Naive thymus-derived CD4-positive, alpha-beta T cell (primary cell): ENCODE measurements at places on chromosomes 5 and 9. TPM values are rescaled to one million over a fixed set of nuclear protein-coding genes. Genes with fewer than 3 reads are reported as not detected.

DNA sequence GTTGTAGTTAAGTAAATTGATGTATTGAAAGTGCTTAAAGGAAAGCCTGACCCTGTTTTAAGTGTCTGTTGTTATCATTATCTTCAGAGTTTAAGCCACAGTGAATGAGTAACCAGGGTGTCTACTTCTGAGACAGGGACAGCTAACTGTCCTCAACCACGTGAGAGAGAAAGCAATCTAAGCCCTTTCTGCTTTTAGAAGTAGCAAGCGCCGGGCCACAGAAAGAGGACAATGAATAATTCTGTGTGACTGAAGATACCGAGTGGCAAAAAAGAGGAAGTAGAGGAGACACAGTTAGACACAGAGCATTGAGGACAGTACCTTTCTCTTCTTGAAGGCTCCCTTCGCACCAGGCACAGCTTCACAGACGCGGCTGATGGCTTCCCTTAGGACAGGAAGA lies 86.3 kb downstream of the S1PR3 start:
- H3K27ac ChIP-seq, result no peak overlapping the region
- no peak overlapping the region for H3K4me3 ChIP-seq
- no peaks in the 10 kb centered on the region for H3K36me3 ChIP-seq

DNA sequence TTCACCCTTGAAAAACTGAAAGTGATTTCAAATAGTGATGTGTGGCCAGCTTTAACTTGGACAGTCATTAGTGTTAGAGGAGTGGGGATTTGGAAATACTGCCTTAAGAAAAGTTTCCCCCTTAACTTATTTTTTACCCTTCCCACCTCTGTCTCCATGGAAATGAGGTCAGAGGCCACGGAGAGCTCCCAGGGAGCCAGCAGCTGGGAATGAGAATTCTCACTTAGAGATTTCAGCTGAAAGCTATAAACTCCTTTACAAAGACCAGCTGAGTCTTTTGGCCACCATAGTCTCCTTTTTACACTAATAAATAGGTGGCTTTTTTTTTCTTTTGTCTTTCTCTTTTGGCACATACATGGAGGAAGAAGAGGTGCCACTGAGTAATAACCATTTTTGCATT lies 45.7 kb upstream of the PIK3R1 start:
- H3K4me1 ChIP-seq, result no peaks in the 10 kb centered on the region
- no peaks in the 10 kb centered on the region for H3K36me3 ChIP-seq
- no peak overlapping the region for H3K4me3 ChIP-seq
- H3K27ac ChIP-seq, result no peak overlapping the region
- no peak for DNase-seq

DNA sequence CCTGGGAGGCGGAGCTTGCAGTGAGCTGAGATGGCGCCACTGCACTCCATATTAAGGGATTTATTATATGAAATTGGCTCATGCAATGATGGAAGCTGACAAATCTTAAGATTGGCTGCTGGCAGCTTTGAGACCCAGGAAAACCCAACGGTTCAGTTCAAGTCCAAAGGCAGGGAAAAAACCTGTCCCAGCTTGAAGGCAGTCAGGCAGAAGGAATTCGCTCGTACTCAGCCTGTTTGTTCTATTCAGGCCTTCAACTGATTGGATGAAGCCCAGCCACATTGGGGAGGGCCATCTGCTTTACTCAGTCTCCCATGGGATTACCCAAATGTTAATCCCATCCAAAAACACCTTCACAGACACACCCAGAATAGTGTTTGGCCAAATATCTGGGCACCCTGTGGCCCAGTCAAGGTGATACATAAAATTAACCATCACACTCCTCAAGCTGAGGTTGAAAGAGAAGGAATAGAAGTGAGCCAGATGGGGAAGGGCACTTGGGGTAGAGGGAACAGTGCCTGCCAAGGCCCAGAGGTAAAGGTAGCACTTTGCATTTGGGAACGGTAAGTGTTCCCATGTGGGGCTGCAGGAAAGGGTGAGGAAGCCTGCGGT lies 8.5 kb upstream of the ORM1 start:
- H3K4me1 ChIP-seq, result no peaks in the 10 kb centered on the region
- no peaks in the 10 kb centered on the region for H3K27me3 ChIP-seq
- no peaks in the 10 kb centered on the region for H3K36me3 ChIP-seq
- H3K4me3 ChIP-seq, result no peak overlapping the region

DNA sequence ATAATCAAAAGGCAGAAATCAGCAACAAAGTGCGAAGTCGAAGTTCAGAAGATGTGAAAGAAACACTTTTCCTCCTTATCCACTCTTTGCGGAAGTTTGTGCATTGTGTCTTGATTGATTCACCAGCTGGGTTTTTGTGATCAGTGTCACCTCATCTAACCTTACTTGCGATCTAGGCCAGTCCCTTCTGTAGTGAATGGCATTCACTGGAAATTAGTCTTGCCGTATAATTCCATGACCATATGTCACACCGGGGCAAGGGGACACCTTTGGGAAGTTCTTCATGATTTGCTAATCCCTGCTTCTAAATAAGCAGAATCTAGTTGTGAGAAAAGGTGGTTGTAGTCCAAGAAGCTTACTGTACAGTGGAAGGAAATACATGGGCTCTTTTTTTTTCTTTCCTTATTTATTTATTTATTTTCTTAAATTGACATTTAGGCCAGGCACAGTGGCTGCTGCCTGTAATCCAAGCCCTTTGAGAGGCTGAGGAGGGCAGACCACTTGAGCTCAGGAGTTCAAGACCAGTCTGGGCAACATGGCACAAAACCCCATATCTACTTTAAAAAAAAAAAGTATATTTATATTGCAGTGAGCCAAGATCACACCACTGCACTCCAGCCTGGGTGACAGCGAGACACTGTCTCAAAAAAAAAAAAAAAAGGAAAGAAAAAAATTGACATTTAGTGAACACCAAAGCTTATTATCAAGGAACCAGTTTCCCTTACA lies 7.8 kb downstream of the RAI14 start:
- H3K27ac ChIP-seq, result no peak overlapping the region
- no peaks in the 10 kb centered on the region for H3K36me3 ChIP-seq
- no peaks in the 10 kb centered on the region for H3K27me3 ChIP-seq
- DNase-seq, result no peak

The LHX3 gene
- not detected for total RNA-seq

GRCh38 chr5:75234251-75234650 lies 2.4 kb downstream of the ANKRD31 start:
- H3K27ac ChIP-seq, result no peak overlapping the region
- no peaks in the 10 kb centered on the region for H3K36me3 ChIP-seq
- H3K4me3 ChIP-seq, result no peak overlapping the region
- no peaks in the 10 kb centered on the region for H3K27me3 ChIP-seq
- DNase-seq, result no peak
- H3K4me1 ChIP-seq, result no peaks in the 10 kb centered on the region

DNA sequence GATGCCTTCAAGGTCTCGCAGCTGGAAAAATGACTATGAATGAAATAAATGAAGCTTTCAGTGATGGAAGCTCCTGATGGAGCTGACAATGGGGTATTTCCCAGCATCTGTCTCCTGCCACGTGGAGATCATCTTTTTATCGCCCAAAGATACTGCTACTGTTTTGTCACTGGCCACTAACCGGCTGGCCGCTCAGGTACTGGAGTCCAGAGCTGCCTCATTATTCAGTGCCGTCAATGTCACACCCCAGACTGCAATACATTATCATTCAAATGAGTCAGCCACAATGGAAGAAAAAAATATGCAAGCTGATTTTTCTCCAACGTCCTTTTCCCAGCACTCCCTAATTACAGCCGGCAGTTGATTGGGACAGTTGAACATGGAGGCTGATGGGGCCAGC lies 280.4 kb downstream of the ZSWIM6 start:
- no peak overlapping the region for H3K4me3 ChIP-seq
- no peak overlapping the region for H3K27ac ChIP-seq
- H3K36me3 ChIP-seq, result no peaks in the 10 kb centered on the region
- DNase-seq, result no peak
- no peaks in the 10 kb centered on the region for H3K27me3 ChIP-seq

DNA sequence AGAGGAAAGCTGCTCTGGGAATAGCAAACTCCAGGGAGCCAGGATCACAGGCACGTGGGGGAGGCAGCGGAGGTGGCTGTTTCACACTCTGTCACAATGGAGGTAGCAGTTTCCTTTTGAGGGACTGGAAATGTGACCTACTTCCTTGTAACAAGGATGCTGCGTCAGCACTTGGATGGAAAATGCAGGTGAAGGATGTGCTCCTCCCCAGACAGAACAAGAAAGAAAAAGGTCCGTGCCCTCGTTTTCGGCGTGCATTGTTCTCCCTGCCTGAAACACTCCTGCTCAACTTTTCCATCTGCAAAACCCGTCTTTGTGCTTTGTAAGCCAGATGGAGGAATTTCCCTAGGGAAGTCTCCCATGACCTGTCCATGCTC lies 55.1 kb upstream of the SH3PXD2B start:
- H3K27ac ChIP-seq, result no peak overlapping the region
- no peaks in the 10 kb centered on the region for H3K27me3 ChIP-seq
- H3K4me1 ChIP-seq, result no peaks in the 10 kb centered on the region
- H3K4me3 ChIP-seq, result no peak overlapping the region
- DNase-seq, result no peak

The MTREX gene
- total RNA-seq, result 81.1 TPM

- no peak overlapping the region for H3K4me3 ChIP-seq
- DNase-seq, result no peak
- no peaks in the 10 kb centered on the region for H3K4me1 ChIP-seq
- H3K27ac ChIP-seq, result no peak overlapping the region
- H3K27me3 ChIP-seq, result no peaks in the 10 kb centered on the region
- no peaks in the 10 kb centered on the region for H3K36me3 ChIP-seq
These were observed 256.7 kb downstream of the CDH12 start for GRCh38 chr5:22596404-22596970.

GRCh38 chr5:111016801-111017200 lies 54.7 kb upstream of the TSLP start:
- H3K36me3 ChIP-seq, result no peaks in the 10 kb centered on the region
- H3K27me3 ChIP-seq, result no peaks in the 10 kb centered on the region
- no peak overlapping the region for H3K4me3 ChIP-seq
- no peak for DNase-seq
- H3K27ac ChIP-seq, result no peak overlapping the region
- H3K4me1 ChIP-seq, result no peaks in the 10 kb centered on the region

DNA sequence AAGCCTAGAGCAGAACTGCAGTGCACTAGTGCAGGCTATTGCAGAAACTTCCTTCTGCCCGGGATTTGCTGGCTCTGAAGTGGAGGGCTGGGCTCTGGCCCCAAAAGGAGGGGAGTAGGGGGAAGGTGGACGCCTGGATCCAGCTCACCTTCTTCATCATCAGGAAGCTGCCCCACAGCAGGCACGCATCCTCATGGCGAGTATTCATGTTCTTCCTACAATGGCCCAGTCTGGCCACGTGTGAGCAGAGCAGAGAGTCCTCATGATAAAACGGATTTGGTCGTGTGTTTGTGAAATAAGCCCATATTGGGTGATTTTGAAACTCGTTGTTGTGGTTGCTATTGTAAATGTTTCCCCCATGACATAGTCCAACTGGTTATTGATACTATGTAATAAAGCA lies 8.2 kb upstream of the GLIPR2 start:
- no peak overlapping the region for H3K4me3 ChIP-seq
- no peak for DNase-seq
- H3K27me3 ChIP-seq, result no peaks in the 10 kb centered on the region
- H3K27ac ChIP-seq, result no peak overlapping the region
- no peaks in the 10 kb centered on the region for H3K36me3 ChIP-seq
- peaks cover 14% of the 10 kb centered on the region for H3K4me1 ChIP-seq
